ENCODE measurements at places on chromosomes 3 and 15.
A peak's percentile ranks its signal among the peaks of the same experiment; 100 is the strongest.

DNA sequence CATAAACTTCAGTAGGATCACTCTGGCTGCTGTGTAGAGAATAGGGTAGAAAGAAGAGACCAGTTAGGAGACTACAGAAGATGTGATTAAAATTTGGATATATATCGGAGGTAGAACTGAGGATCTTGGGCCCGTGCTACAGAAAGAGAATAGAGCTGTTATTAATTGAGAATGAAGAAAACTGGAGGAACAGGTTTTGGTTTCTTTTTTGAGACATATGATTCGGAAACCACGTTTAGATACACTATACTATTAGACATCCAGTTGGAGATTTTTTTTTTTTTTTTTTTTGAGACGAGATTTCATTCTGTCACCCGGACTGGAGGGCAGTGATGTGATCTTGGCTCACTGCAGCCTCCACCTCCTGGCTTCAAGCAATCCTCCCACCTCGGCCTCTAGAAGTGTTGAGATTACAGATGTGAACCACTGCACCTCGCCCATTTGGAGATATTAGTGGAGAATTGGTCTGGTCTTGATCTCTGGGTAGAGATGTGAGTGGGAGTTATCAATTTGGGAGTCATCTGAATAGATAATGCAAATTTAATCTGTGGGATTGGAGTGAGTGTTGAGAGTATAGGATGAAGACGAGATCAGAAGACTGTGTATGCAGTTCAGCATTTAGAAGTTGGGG, 50.9 kb downstream of the TCF12 start:
- H3K4me3 ChIP-seq = no peak overlapping the region
- no peak overlapping the region for H3K27ac ChIP-seq
- DNase-seq = no peak
- no peaks in the 10 kb centered on the region for H3K36me3 ChIP-seq

DNA sequence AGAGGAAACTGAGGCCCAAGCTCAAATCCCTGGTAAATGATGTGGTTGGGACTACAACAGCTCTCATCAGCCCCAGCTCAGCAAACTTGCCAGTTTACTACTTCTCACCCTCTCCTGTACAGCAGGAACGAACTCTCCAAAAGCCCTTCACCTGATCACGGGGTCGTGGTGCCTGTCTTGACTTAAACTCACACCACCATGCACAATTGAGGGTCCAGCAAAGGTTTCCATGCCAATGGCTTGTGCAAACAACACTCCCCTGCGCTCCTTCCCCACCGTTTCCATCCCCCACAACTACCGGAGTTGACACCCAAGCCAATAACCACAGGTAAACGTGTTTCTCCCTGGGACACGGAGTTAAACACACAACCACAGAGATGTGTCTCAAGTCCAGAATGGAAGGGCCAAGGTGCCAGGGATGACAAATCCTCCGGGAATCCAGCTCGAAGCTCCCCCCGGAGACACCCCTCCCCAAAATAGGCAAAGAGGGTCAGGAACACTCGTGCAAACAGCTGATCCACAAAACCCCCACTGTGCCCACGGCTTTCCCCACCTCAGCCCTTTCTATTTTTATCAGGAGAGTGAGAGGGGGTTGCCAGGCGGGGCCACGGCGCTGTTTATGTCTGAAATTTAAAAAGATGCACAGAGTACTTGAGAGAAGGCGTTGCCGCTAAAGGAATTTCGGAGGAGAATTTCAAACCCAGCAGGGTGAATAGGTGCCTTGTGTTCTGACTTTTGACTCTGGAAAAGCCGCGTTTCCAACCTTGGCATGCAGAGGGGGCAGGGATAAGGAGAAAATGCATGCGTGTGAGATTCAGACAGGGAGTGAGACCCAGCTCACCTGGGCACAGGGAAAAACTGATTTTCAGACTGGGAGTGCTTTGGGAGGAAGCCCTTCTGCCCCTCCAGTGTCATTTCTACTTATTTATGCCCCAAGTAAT, 10.6 kb upstream of the ACAN start:
- no peak for DNase-seq
- H3K27me3 ChIP-seq = peaks cover 86% of the 10 kb centered on the region
- no peak overlapping the region for H3K4me3 ChIP-seq
- H3K36me3 ChIP-seq = no peaks in the 10 kb centered on the region

- no peak overlapping the region for H3K27ac ChIP-seq
- H3K4me1 ChIP-seq = peaks cover 15% of the 10 kb centered on the region
- DNase-seq = no peak
- H3K36me3 ChIP-seq = peaks cover 3% of the 10 kb centered on the region
- peak overlapping the region; percentile 64 for H3K4me3 ChIP-seq
Measured at GRCh38 chr15:41494190-41494921, 682 bp downstream of the ITPKA start.

DNA sequence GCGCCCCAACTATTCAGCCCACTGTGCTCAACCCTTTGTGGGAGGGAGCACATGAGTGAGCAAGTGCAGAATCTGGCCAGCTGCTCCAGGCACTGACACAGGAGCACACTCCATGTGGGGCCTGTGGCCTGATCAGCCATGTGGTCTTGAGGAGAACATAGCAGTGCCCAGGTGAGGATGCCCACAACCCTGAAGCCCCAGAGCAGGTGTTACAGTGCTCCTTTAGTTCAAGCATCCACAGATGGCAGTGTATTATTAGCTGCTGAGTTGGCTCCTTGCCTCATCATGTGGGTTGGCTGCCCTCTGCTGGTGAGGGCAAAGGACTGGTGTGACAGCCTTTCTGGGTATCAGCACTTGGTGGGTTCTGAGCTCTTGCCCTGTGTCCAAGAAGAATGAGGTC, 1588.2 kb downstream of the SI start:
- DNase-seq = no peak
- no peak overlapping the region for H3K4me3 ChIP-seq
- H3K4me1 ChIP-seq = no peaks in the 10 kb centered on the region
- H3K27me3 ChIP-seq = no peaks in the 10 kb centered on the region

- no peaks in the 10 kb centered on the region for H3K36me3 ChIP-seq
- no peaks in the 10 kb centered on the region for H3K4me1 ChIP-seq
- no peak overlapping the region for H3K27ac ChIP-seq
Measured at GRCh38 chr3:6396631-6397030, 464.3 kb upstream of the GRM7 start.
